ENCODE measurements at places on chromosomes 6 and 20.

DNA sequence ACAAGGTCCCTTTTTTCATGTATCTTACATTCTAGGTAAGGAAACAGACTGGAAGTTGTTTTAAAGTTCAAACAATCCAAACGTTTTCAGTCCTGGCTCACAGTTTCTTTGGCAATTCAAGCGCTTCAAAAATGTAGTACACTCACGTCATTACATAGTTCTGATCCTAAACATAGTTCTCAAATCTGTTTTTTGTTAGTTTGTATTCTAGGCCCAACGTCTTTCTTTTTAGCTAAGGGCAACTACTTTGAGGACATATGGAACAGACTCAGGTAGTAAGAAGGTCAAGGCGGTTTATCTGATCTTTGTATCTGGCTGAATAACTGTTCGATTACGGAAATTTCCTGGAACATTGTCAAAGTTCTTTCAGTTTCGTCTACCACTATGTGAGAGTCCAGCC, 36.9 kb upstream of the PLCB4 start:
- DNase-seq: no peak

GRCh38 chr20:39129523-39129922, 167.4 kb downstream of the DHX35 start:
- no peak for DNase-seq

DNA sequence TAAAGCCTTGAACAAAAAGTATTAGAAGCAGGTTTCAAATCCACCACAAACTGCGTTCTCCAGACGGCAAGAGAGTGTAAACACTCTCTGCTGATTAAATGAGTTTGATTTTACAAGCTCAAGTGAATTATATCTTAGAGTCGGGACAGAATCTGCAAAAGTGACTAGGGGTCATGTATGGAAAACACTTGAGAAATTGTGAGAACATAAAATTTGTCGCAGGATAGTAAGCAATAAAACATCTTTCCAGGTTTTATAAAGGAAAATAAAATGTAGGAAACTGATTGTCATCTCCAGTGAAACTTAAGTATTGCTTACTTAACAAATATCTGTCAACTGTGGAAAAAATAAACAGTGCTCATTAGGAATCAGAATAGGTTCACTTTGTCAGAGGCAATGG, 374.2 kb downstream of the ARHGAP18 start:
- DNase-seq: no peak

DNA sequence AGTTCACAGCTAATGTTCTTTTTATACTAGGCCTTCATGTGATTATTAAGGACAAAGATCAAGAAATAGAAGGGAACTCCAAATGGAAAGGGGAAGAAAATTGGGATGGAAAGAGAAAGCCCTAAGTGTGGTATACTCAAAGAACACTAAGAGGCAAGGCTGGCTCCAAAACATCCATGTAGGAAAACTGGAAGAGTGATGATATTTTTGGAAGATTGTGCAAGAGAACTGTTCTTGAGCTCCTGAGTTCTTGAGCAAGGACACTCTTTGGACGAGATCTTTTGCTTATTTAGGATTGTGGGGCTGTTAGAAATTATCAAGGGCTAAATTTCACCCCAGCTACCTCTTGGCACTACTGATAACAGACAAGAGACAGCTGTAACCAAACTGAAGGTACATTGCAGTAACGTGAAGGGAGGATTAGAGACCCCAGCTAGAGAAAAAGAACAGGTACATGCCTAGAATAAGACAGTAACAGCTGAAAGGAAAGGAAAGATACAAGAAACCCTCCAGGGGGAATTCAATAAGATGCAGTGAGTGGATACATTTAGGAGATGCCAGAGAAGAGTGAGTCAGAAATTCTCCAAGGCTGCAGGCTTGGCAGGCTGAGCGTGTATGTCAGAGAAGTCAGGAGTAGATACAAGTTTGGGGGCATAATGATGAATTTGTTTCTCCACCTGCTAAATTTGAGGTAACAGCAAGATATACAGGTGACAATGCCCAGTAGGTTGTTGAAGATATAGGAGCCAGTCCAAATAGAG, 69.7 kb downstream of the CBLN4 start:
- no peak for DNase-seq

GRCh38 chr6:21845439-21846140, 252.0 kb downstream of the SOX4 start:
- DNase-seq: no peak

DNA sequence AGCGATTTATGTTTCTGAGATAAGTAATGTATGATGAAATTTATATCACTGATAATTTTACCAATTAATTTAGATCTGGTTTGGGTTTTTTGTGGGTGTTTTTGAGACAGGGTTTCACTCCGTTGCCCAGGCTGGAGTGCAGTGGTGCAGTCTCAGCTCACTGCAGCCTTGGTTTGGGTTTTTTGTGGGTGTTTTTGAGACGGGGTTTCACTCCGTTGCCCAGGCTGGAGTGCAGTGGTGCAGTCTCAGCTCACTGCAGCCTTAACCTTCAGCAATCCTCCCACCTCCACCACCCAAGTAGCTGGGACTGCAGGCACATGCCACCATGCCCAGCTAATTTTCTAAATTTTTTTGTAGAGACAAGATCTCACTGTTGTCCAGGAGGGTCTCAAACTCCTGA, 13.0 kb downstream of the MRS2 start:
- no peak for DNase-seq

- DNase-seq: no peak
These were observed 3.4 kb upstream of the ZNF217 start for GRCh38 chr20:53597030-53597482.

GRCh38 chr6:128302942-128303341, 217.5 kb downstream of the PTPRK start:
- no peak for DNase-seq

- DNase-seq: no peak
These were observed 22.4 kb upstream of the KIAA0408 start for GRCh38 chr6:127481628-127482027.

DNA sequence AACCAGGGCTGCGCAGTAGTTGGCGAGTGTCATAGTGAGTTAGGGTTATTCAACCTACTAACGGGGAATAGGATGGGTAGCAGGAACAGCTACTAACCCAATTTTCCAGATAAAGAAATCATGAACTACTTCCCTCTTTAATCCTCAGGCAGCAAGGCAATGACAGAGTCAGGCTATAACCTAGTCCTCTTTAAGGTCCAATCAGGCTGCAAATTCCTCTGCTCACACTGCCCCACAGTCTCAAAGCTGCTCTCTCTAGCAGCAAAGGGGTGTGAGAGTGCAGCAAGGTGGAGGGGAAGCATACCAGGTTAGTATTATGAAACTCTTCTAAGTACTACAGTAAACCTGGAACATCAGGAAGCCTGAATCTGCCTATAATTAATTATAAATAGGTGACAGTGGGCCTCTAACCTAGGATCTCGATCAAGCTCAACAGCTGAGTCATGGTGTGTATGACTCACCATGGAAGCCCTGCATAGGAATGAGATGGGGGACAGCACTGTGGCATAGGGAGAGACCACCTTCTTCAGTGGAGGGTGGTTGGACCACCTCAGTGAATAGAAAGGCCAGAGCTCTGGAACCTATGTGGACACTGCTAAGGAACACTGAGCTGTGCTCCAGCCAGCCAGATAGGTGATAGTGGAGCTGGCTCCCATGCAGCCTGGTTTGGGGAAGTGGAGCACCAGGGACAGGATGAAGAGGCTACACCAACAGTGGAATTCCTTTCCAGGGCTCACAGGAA, 7.9 kb downstream of the PEX6 start:
- no peak for DNase-seq

DNA sequence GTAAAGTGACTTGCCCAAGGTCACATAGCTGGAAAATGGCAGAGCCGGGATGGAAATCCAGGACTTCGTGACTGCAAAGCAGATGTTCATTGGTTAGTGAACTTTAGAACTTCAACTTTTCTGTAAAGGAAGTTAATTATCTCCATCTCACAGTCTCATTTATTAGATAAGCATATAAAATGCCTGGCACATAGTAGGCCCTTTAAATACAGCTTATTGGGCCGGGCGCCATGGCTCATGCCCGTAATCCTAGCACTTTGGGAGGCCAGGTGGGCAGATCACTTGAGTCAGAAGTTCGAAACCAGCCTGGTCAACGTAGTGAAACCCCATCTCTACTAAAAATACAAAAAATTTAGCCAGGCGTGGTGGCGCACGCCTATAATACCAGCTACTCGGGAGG, 1.7 kb upstream of the MMP9 start:
- DNase-seq: no peak

GRCh38 chr6:53651764-53652401, 13.7 kb downstream of the KLHL31 start:
- peak; percentile 72 for DNase-seq

- no peak for DNase-seq
These were observed 564.9 kb upstream of the IRAK1BP1 start for GRCh38 chr6:78302411-78302810.

DNA sequence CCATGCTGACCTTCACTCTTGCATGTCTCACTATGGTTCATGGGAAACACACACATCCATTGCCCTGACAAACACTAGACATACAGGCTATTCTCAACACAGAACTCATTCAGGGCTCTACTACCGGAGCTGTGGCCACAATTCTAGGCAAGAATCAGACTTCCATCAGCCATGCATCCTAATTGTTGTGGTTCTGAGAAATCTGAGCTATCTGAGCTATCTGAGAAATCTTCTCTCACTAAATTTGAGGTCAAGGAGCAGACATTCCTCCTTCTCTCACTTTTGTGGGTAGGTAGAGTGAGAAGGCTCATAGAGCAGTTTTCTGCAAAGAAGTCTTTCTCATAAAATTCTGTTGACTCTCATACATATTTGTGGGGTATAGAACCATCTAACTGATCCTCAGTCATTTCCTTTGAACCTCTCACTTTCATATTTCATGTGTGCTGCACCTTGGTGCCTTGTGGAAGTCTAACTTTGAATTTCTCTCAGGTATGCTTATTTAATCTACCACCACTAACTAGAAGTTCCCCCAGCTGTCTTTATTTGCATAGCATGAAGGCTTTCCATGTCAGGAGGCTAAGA, 43.6 kb downstream of the ADGRF1 start:
- no peak for DNase-seq

GRCh38 chr20:11958855-11959254, 41.2 kb downstream of the BTBD3 start:
- DNase-seq: no peak

DNA sequence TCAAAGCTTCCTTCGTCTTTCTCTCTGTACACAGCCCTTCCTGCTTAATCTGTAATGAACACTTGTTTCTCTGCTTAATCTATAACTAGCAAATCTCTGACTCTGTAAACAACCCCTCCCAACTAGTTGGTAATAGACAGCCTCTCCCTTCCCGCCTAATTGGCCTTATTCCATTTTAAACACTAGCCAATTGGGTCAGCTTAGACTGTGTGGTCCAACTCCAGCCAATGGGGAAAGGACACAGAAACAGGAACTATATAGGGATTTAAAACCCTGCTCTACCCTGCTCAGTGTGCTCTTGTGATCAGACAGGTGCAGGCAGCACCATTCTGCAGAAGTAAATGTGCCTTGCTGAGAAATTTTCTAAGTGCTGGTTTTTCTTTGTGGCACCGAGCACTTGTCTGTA, 18.5 kb downstream of the CHD6 start:
- DNase-seq: no peak

DNA sequence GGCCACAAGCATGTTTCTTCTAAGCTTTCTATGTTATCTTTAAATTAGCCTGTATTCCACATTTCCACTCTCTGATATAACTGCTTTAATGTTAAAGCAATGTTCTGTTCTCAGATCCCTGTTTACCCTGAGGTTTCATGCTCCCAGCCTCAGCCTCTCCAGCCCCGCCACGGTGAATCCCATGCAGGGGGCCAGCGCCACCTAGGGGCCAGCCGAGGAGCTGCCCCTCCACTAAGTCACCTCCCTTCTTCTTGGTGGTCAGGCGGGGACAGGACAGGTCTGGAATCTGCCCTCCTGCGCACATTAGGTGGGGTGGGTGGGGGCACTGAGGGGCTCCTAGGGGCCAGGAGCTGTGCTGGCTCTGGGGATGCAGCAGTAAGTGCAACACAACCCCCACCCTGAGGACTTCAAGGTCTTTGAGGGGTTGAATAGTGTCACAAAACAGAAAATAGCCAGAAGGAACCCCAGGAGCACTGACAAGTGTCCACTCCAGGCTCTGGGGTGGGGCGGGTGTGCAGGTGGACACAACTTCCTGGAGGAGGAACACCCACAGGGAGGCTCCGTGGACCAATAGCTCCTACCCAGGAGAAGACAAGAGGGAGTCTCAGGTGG, 61.6 kb downstream of the RAB44 start:
- peak; percentile 35 for DNase-seq

DNA sequence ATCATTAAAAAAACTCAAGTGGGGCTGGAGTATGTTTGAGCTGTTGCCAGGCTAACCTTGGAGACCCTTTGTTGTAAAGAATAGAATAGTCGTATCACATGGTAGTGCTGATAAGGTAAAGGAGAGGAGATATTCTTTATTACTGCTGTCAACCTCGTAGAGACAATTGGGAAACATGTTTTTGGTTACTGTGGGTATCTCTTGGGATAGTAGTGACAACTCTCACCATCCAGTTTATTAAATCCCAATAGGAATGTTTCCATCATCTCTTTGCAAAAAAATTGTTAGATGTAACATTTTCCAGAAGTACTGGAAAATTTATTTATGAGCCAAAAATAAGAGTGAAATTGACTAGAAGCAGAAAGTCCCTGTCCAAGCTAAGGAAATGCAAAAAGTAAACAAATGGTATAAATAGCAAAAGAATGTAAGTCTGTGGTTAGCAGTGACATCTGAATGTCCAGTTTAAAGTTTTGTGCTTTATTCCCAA, 829.3 kb upstream of the CITED2 start:
- DNase-seq: no peak

GRCh38 chr6:119527231-119527578, 177.6 kb upstream of the MAN1A1 start:
- no peak for DNase-seq

GRCh38 chr6:2181567-2181966, 63.8 kb downstream of the GMDS start:
- no peak for DNase-seq

DNA sequence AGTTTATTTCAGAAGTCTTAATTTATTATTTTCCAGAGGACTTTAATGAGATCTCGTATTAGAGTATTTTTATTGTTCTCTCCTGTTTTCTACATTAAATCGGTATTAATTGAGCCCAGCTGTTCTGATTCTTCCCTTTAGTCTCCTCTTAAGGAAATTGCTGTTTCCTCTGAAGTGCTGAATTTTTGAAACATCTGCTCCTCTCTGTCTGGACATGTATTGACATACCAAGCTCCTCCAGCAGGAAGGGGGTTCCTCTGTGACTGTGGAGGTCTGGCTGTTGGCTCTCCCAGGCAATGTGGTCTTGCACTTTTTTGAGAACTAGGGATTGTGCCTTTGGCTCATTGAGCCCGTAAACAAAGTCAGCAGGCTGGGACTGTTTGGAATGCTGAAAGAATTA, 74.9 kb downstream of the MAP3K4 start:
- no peak for DNase-seq

GRCh38 chr6:47414423-47415167, 63.0 kb upstream of the CD2AP start:
- no peak for DNase-seq

- no peak for DNase-seq
These were observed 377.8 kb downstream of the UTRN start for GRCh38 chr6:144662812-144663365.

Measured in hypothalamus (tissue), 51 donors.